Stimulated activated CD8-positive, alpha-beta memory T cell treated with anti-CD3 and anti-CD28 coated beads, Interleukin-2, amount 100 ng/mL, for 48 hours (primary cell): ENCODE measurements at places on chromosomes 3 and 15.

- no peak for DNase-seq
Observed at GRCh38 chr15:85097725-85098124, 116.1 kb downstream of the PDE8A start.

GRCh38 chr15:63970621-63971426 lies 75.5 kb downstream of the DAPK2 start:
- DNase-seq, result no peak

DNA sequence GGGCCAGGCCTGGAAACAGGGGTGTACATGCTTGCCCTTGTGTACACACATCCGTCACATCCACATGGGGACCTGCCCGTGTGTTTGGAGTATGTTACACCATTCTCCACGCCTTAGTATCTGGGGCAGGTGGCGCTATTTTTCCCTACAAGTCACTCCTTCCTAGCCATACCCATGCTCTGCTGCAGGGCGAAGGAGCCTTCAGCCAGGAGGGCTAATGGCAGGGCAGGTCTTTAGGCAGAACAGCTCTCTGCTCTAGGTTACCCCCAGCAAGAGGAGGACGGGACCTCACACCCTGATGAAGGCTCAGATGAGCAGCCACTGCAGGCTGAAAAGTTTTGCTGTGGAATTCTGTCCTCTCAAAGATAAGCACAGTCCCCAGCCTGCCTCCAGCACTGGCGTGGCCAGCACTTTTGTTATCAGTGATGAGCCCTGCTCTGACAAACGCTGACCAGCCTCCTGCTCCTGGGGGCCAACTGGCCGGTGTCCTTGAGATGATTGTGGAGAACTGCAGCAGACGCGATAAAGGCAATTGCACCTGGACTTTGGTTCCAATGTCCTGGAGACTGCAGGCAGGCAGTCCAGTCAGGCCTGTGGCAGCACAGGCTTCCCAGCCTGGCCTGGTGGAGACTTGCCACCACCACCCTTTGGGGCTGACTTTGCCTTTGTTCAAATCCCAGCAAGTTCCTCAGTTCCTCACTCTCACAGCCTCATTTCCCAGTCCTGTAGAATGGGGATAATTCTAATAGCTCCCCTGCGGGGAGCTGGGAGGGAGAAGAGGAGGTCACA lies 19.8 kb upstream of the PIGZ start:
- DNase-seq, result no peak

- no peak for DNase-seq
Observed at GRCh38 chr3:128557531-128558280, 64.7 kb upstream of the GATA2 start.

GRCh38 chr15:77889009-77889806 lies 188.3 kb downstream of the TBC1D2B start:
- no peak for DNase-seq

DNA sequence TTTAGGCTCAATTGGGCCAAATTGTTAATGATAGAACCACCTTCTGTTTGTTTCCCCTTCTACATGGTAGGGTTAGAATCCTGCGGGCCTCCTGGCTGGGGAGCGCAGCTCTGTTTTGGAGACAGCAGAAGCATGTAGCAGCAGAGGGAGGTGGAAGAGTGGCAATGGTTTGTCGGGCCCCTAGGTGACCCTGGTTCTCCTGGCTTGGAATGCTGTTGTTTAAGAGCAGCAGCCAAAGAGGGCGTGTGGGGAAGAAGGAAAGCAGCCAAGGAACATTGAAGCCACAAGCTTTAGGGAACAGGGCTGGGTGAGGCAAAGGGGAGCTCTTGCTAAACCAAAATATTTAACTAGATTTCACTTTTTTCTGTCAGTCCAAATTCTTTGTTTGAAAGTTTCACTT lies 213.7 kb upstream of the NR2E3 start:
- DNase-seq, result no peak

DNA sequence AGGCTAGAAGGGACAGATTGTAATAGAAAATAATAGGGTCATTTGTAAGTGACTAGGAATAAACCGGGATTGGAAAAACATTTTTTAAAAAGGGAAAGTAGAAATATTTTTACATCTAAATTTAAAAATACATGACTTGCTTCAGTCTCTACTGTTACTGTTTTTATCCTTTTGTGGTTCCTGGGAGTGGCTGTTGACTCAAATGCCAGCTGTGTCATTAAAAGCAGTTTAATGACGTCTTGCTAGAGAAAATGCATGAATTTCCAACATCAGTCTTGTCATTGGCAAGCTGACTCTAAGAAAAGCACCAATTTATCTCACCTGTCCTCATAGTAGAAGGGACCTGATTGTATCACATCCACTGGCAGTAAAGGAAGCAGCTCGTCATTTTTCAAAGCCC lies 16.7 kb upstream of the LCMT2 start:
- no peak for DNase-seq
